ENCODE measurements at places on chromosomes 4 and X. TPM values are rescaled to one million over a fixed set of nuclear protein-coding genes. Genes with fewer than 3 reads are reported as not detected.

DNA sequence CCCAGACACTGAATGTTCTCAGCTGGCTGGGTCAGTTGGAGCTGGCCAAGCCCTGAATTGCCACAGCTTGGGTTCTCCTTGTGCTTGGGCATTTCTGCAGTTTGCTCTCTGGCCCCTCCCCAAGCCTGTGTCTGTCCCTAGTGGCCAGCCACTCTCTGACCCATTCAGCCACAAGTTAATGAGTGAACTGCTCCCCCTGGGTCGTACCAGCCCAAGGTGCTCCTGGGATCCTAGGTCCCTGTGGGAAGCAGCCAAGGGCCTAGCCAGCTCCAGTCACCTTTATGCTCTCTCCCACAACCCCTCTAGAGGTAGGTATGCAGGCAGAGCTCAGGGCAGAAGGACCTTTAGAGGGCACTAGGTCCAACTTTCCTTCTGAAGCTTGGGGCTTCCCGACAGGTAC is 51.5 kb downstream of the STARD8 start:
- H3K36me3 ChIP-seq = no peaks in the 10 kb centered on the region
- H3K4me1 ChIP-seq = no peaks in the 10 kb centered on the region
- H3K27me3 ChIP-seq = no peaks in the 10 kb centered on the region
- no peak overlapping the region for H3K27ac ChIP-seq
- H3K4me3 ChIP-seq = no peak overlapping the region

GRCh38 chr4:15938182-15938581 is 358 bp downstream of the FGFBP1 start:
- peak overlapping the region; percentile 47 for H3K27ac ChIP-seq
- DNase-seq = peak; percentile 58
- H3K27me3 ChIP-seq = no peaks in the 10 kb centered on the region
- H3K4me1 ChIP-seq = peaks cover 23% of the 10 kb centered on the region

GRCh38 chr4:5918331-5918985 is 25.6 kb upstream of the CRMP1 start:
- DNase-seq = no peak
- no peak overlapping the region for H3K27ac ChIP-seq
- H3K4me3 ChIP-seq = no peak overlapping the region
- H3K4me1 ChIP-seq = no peaks in the 10 kb centered on the region

DNA sequence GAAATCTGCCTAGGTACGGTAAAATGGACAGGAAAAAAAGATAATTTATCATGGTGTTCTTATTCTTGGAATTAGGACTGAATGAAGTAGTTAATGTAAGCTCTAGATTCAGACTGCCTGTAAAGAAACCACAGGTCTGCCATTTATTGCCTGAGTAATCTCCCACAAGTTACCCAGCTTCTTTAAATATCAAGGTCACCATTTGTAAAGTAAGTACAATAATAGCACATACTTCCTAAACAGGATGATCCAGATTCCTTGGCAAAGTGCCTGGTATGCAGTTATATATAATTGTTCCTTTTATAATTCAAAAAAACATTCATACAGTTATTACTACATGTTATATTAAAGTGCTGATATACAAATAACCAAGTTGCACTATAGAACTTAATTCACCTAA is 368.6 kb downstream of the HNRNPD start:
- DNase-seq = peak; percentile 46
- no peak overlapping the region for H3K27ac ChIP-seq
- H3K27me3 ChIP-seq = no peaks in the 10 kb centered on the region
- H3K4me3 ChIP-seq = peak overlapping the region; percentile 41

DNA sequence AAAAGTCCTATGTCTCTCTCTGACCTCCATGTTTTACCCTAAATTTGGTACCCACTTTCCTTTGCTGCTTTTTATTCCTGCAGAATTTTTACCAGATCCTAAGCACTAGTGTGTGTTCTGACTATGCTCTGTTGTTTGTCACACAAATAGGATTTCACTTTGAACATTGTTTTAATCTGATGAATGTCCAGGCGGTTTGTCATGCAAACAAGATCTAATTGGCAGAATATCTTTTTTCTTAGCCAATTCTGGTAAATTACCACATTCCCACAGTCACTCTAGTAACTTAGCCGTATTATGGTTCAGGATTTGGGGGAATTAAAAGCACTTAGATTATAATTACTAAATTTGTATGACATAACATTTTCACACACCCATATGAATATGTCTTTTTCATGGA is 557.2 kb upstream of the BOD1L1 start:
- H3K27ac ChIP-seq = no peak overlapping the region
- no peaks in the 10 kb centered on the region for H3K27me3 ChIP-seq
- peaks cover 16% of the 10 kb centered on the region for H3K4me1 ChIP-seq
- no peaks in the 10 kb centered on the region for H3K36me3 ChIP-seq
- no peak for DNase-seq

- no peaks in the 10 kb centered on the region for H3K27me3 ChIP-seq
- H3K4me1 ChIP-seq = peaks cover 12% of the 10 kb centered on the region
- peaks cover 5% of the 10 kb centered on the region for H3K36me3 ChIP-seq
- no peak for DNase-seq
- H3K4me3 ChIP-seq = no peak overlapping the region
- no peak overlapping the region for H3K27ac ChIP-seq
Measured at GRCh38 chrX:134580907-134581306, 77.4 kb downstream of the PLAC1 start.

DNA sequence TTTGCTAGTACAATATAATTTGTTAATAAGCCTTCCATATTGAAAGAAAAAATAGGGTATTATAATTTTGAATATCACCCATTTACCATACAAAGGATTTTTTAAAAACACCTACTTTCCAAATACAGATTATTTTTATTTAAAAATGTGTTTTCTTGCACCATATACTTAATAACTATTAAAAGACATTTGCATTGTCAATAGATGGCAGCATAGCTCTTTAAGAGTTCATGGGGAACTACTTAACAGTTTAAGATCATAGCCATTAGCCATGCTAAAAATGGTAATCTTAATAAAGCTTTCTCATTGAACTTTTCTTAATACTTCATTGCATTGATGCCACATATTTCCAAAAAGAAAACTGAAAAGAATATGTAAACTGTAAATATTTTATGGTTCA is 1995.9 kb downstream of the C4orf33 start:
- DNase-seq = no peak
- H3K36me3 ChIP-seq = no peaks in the 10 kb centered on the region
- H3K4me1 ChIP-seq = no peaks in the 10 kb centered on the region
- no peak overlapping the region for H3K27ac ChIP-seq
- no peak overlapping the region for H3K4me3 ChIP-seq
- no peaks in the 10 kb centered on the region for H3K27me3 ChIP-seq

DNA sequence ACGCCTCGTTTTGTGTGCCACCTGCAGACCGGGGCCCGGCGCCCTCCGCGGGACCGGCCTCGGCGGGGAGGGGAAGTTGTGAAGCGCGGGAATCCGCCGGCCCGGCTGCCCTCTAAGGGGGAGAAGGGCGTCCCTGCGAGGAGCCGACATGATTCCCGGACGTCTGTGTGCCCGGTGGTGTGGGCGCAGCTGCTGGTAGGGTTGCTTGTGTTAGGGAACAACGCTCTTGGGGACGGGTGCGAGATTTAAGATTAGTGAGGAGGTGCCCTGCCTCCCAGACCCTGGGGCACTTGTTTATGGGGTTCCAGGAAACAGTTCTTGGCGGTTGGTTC is 627 bp downstream of the CDKN2AIP start:
- peak; percentile 25 for DNase-seq
- H3K27ac ChIP-seq = peak overlapping the region; percentile 83
- H3K36me3 ChIP-seq = peaks cover 62% of the 10 kb centered on the region
- no peaks in the 10 kb centered on the region for H3K27me3 ChIP-seq

GRCh38 chr4:26028793-26029567 is 115.0 kb downstream of the SMIM20 start:
- H3K27ac ChIP-seq = no peak overlapping the region
- no peaks in the 10 kb centered on the region for H3K36me3 ChIP-seq
- peak; percentile 78 for DNase-seq
- H3K4me1 ChIP-seq = no peaks in the 10 kb centered on the region
- peaks cover 26% of the 10 kb centered on the region for H3K27me3 ChIP-seq

DNA sequence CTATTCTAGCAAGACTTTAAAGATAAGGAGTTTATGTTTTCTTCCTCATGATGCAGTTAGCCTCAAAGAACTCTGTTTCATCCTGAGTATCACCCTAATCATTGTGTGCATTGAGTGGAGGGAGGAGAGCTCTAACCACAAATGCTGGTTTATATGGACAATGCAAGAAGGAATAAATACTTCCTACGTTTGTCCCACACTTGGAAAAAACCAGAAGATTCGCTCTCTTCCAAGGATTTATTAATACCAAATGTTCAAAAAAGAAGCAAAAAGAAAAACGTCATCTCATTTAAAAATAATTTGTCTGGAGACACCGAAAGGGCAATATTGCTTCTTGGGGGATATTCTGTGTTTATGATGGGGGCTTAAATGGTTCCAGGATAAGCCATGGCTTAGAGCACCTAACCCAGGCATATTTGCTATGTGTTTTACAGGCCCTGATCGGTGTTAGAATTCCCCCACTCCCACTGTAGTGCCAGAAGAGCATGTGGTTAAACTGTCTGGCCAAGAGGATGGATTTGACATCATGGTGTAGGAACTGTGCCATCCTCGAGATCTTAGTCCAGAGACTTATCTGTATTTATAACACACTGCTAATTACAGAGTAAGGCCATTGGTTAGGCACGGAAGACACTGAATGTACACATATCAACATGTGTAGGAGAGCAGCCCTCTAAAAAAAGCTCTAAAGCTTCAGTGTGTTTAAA is 227.2 kb downstream of the ANK2 start:
- no peak for DNase-seq
- no peaks in the 10 kb centered on the region for H3K27me3 ChIP-seq
- H3K36me3 ChIP-seq = no peaks in the 10 kb centered on the region
- no peaks in the 10 kb centered on the region for H3K4me1 ChIP-seq
- no peak overlapping the region for H3K4me3 ChIP-seq
- H3K27ac ChIP-seq = no peak overlapping the region

DNA sequence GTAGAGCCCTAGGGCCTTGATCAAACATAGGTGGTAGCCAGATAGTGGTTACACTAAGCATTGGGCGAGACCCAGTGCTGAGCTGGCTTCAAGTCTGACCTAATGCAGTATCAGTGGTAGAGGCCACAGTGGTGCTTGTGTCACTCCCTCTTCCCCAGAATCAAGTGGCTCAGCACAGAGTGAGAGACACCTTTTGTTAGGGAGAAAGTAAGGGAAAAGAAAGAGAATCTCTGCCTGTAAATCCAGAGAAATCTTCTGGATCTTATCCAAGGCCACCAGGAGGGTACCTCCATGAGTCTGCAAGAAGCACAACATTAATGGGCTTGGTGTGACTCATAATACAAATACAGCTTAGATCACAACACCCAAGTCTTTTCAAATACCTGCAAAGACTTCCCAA is 117.7 kb upstream of the SLC6A14 start:
- no peaks in the 10 kb centered on the region for H3K27me3 ChIP-seq
- H3K27ac ChIP-seq = peak overlapping the region; percentile 56
- H3K36me3 ChIP-seq = peaks cover 4% of the 10 kb centered on the region
- H3K4me3 ChIP-seq = no peak overlapping the region

- peaks cover 13% of the 10 kb centered on the region for H3K4me1 ChIP-seq
- H3K27ac ChIP-seq = no peak overlapping the region
- no peaks in the 10 kb centered on the region for H3K36me3 ChIP-seq
- H3K4me3 ChIP-seq = peak overlapping the region; percentile 65
Measured at GRCh38 chr4:186069729-186070128, 773 bp downstream of the TLR3 start.

DNA sequence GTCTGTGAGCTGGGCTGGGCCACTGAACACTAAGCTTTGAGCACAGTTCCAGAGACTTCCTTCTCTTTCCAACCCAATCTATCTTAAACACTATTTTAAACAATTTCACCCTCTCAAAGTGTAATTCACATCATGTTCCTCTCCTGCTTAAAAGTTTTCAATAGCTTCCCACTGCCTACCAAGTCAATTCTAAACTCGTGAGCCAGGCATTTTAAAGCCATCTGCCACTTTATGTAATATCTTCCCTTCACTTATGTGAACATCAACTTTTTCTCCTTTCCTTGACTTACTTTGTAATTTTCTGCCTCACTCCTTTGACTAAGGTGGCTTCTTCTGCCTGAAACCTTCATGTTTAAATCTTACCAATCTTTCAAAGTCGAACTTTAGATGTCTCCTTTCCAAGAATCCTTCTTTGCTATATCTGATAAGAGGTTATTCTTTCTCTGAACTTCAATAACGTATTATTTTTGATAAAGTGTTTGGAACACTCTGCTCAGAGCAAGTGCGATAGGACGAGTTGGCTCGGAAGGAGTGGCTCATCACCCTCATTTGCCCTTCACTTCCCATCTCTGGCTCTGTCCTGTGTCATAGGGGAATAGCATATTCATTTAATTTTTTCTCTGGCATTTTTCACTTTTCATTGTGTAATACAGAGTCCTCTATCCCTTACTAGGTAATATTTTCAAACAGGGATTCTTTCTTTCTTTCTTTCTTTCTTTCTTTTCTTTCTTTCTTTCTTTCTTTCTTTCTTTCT is 13.0 kb upstream of the SPARCL1 start:
- no peaks in the 10 kb centered on the region for H3K4me1 ChIP-seq
- no peak overlapping the region for H3K27ac ChIP-seq
- no peak for DNase-seq
- peaks cover 21% of the 10 kb centered on the region for H3K27me3 ChIP-seq

DNA sequence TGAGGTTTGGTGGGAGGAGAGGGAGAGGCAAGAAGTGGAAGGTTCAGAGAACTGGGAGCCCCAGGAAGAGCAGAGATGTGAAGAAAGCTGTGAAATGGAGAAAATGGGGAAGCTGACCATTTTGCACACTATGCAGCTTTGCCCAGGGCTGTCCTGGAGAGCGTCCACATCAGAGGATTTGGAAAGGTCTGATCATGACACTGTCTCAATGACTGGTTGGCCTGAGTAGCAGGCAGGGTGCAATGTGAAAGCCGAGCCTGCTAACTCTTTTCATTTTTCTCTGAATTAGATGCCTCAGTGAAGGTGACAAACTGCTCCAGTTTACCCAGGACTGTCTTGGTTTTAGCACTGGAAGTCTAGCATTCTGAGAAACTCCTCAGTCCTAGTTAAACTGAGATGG is 330.1 kb upstream of the RPS6KA3 start:
- H3K4me1 ChIP-seq = no peaks in the 10 kb centered on the region
- H3K27ac ChIP-seq = no peak overlapping the region
- no peak overlapping the region for H3K4me3 ChIP-seq

GRCh38 chr4:117134386-117134785 is 49.0 kb upstream of the TRAM1L1 start:
- no peaks in the 10 kb centered on the region for H3K36me3 ChIP-seq
- no peak overlapping the region for H3K27ac ChIP-seq
- no peak overlapping the region for H3K4me3 ChIP-seq
- peaks cover 20% of the 10 kb centered on the region for H3K4me1 ChIP-seq

DNA sequence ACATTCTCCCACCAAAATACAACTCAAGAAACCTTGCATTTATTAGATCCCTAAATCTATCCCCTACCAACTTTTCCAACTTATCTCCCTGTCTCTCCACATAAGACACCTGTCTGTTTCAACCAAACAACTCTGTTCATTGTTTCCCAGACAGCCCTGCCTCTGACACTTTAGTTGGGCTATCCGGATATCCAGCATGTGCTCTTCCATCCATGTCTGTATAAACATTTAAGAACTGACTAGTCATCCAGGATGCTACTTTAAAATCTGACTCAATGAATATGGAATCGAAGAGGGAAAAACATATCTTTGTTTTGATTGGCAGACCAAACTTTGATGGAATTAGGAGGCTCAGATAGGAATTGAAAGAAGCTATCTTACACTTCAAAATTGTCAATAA is 143.2 kb upstream of the DCAF8L1 start:
- H3K4me1 ChIP-seq = peaks cover 11% of the 10 kb centered on the region
- no peak overlapping the region for H3K27ac ChIP-seq
- no peaks in the 10 kb centered on the region for H3K27me3 ChIP-seq
- H3K36me3 ChIP-seq = no peaks in the 10 kb centered on the region
- DNase-seq = no peak

Gene SLC4A4
- total RNA-seq = 14.6 TPM

Gene CT47B1
- not detected for total RNA-seq

Gene POU4F2
- not detected for total RNA-seq

Gene MAGEA1
- total RNA-seq = not detected

Gene ARAP2
- total RNA-seq = 30.0 TPM

Gene SRD5A3
- total RNA-seq = 35.9 TPM
